ENCODE measurements at places on chromosomes 13 and 19.
A peak's percentile ranks its signal among the peaks of the same experiment; 100 is the strongest.

DNA sequence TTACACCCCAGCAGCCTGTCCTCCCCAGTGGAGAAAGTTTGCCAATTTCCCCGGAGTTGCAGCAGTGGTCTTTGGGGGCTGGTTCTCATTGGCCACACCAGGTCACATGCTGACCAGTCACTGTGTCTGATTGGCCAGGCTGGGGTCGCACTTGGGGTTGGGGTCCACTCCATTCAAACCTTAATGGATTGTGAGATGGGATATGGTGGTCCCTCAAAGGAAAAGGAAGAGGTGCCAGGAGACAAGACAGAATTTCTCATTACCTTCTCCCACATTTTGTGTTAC is 3.4 kb downstream of the PPM1N start:
- no peak for DNase-seq

- DNase-seq: no peak
Measured at GRCh38 chr19:34713262-34713637, 20.8 kb upstream of the ZNF181 start.

DNA sequence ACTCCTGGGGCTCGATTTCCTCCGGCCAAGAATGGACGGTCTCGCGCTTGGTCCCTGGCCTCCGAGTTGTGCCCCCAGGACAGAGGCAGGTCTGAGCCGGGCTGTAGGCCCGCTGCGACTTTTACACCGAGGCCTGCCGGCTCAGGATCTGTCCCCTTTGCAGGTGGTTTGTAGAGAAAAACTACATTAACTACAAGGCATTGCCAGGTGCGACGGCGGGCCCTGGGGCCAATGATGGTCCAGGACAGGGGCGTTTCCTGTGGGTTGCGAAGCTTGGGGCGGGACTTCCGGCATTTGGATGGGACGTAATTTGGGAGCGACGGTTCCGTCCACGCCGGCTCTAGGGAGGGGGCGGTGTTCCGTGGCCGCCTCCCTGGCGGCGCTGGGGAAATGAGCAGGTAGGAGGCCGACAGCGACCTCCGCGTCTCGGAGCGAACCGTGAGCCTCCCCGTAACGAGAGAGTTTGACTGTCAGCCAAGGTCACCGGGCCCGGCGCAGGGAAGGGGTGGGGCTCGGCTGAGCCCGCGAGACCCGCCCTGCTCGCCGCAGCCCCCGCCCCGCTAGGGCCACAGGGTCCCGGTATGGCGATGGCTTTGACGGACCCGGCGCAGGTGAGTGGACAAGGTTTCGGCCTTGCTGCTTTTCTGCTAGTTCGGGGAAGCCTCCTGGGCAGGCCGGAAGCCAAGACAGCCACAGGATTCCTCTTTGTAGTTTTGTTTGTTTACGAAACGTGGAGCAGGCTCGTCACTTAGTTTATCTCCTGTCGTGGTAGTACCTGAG is at the start of gene ZNF805:
ZNF805 (plus strand) TSS at position 322 of the 780 bp plus-strand sequence; CDS start at position 582, 260 bp downstream.
- peak; percentile 46 for DNase-seq

DNA sequence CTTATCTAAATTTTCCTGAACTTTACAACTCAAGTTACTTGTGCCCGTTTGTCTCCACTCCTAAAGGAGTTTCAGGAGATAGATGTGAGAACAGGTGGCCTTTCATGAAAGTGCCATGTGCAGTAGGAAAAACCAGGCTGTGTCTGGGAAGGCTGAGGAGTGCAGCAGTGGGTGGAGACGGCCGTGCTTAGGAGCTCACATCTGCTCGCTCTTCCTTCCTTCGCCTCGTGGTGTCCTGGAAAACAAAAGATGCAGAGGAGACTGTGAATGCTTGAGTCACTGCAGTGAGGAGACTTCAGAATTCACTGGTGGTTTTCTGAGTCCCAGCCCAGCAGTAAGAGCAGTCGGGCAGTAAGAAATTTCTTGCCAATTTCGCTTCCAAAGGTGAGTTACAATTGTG is 138.4 kb upstream of the RNF113B start:
- no peak for DNase-seq

DNA sequence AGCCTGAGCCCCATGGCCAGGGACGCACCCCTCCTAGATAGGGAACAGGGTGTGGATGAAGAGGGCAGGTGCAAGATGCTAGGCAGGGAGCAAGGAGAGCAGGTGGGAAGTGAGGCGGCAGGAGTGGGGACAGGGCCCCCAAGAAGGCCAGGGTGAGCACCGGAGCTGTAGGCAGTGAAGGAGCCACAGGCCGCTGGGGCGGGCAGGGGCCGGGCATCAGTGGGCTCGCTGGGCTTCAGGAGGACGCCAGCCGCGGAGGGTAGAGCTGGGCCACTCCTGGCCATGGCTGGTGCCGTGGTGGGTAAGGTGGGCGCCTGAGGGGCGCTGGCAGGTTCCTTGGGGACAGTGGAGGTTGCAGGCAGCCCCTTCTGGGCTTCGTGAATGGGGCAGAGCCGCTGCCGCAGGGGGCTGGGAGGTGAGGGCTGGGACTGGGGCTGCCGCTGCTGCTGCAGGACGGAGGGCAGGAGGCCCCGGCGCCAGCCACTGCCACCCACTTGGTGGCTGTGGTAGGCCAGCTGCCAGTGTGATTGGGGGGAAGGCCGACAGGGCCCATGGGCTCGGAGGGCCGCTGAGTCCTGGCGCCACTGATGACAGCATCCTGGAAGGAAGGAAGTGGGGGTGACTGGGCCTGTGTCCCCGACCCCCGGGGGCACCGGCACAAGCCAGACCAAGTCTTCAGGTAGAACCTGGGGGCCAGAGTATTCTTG is 2.1 kb downstream of the NKPD1 start:
- DNase-seq: no peak

DNA sequence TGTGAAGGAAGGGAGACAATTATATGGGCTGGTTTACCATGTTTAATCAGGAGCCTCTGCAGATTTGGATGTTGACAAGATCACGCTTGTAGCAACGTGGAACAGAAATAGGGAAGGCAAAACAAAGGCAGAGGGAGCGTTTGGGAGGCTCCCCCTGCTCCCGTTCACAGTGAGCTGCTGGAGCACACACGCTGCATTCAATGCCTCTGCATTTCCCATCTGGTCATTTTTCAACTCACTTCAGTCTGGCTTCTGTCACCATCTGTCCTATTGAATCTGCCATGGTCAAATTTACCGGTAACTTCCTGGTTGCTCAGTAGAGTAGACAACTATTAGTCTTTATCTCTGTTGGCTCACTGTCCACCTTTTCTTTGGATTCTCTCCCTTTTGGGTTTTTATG is 91.0 kb downstream of the NHLRC3 start:
- no peak for DNase-seq

DNA sequence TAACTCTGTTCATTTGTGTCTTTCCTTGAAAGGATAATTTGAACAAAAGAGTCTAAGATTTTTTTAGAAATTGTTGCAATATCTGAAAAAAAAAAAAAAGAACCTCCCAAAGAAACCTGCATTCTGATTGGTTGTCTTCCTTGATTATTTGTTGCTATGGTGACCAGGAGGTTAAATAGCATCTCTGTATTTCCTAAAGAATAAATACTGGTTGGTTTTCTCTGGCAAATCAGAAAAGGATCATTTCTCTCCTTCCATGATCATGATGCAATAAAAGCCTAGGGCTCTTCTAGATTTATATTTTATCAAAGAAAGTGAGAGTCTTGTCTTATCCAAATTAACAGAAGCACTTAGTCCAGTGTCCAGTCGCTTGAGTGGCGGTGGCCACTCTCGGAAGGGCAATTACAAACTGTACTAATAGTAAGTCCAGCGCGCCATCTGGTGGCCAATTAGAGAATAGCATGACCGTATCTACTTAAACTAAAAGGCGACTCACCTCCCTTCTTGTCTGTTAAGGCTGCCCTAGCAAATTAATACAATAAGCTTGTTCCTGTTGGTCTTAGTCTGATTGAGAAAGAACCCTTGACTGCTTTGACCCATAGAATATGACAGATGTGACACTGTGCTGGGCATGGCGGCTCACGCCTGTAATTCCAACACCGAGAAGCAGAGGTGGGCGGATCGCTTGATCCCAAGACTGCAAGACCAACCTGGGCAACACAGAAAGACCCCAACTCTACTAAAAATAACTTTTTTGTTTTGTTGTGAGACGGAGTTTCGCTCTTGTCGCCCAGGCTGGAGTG is 47.0 kb upstream of the PNMA8B start:
- DNase-seq: peak; percentile 92

GRCh38 chr13:77696006-77696878 is 1.2 kb upstream of the SLAIN1 start:
- no peak for DNase-seq

GRCh38 chr13:66200555-66200954 is 1029.6 kb downstream of the PCDH9 start:
- DNase-seq: no peak

GRCh38 chr13:24922387-24922744 is 158.4 kb downstream of the RNF17 start:
- DNase-seq: no peak

DNA sequence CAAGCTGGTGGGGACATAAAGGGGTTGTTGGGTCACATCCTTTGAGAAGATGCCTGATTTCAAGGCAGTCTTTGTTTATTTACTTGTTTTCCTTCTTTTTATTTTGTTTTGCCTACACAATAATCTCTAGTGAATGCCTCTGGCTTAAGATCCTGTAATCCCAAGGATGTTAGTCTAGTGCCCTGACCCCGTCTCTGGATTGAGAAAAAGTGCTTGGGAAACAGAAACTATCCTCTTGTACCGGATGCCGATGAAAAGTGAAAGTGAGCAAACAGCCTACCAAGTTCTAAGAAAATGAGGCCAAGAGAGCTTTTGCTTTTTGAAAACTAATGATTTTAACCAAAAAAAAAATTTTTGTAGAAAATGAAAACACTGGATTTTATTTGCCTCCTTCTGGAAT is 42.1 kb upstream of the C1QTNF9 start:
- DNase-seq: no peak

GRCh38 chr13:27038323-27038722 is 133.3 kb downstream of the USP12 start:
- no peak for DNase-seq

GRCh38 chr19:39740395-39740794 is 2.6 kb upstream of the CLC start:
- DNase-seq: no peak

DNA sequence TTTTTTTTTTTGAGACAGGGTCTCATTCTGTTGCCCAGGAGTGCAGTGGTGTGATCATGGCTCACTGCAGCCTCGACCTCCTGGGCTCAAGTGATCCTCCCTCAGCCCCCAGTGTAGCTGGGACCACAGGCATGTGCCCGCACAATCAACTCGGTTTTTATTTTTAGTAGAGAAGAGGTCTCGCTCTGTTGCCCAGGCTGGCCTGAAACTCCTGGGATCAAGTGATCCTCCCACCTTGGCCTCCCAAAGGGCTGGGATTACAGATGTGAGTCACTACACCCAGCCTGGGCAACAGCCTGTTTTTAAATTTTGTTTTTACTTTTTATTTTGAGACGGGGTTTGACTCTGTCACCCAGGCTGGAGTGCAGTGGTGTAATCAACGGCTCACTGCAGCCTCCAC is 2.3 kb upstream of the KDM4B start:
- no peak for DNase-seq

DNA sequence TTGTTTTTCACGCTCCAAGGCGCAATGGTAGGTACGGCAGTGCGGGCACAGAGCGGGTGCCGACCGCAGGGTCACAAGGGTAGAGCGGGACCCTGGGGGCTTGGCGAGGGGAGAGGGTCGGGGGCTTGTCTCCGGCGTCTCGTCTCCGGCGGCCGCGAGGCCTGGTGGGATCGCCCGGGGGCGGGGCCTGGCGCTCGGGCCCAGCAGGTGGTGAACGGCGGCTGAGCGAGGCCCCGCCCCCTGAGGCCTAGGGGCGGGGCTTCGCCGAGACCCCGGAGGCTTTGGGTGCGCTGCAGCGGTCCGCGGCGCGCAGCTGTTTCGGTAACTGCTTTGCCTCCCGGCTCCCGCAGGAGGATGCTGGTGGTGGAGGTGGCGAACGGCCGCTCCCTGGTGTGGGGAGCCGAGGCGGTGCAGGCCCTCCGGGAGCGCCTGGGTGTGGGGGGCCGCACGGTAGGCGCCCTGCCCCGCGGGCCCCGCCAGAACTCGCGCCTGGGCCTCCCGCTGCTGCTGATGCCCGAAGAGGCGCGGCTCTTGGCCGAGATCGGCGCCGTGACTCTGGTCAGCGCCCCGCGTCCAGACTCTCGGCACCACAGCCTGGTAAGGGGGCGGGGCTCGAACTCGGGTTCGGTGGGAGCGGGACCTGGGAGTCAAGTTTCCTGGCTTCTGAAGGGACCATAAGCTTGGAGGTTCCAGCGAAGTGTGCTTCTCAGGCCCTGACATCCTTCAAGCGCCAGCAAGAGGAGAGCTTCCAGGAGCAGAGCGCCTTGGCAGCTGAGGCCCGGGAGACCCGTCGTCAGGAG is at the start of gene TSEN34:
TSEN34 (plus strand) TSS at position 298 of the 800 bp plus-strand sequence; CDS start at position 355, 57 bp downstream.
- no peak for DNase-seq

- no peak for DNase-seq
Measured at GRCh38 chr13:103097366-103097928, 31.2 kb upstream of the SLC10A2 start.

- no peak for DNase-seq
Measured at GRCh38 chr19:5814123-5814851, 9.4 kb downstream of the NRTN start.

- DNase-seq: no peak
Measured at GRCh38 chr13:33487575-33488243, 202.2 kb upstream of the STARD13 start.

- no peak for DNase-seq
Measured at GRCh38 chr13:113970810-113971470, 2.9 kb downstream of the C13orf46 start.

- no peak for DNase-seq
Measured at GRCh38 chr13:30235216-30235615, 72.1 kb downstream of the KATNAL1 start.

DNA sequence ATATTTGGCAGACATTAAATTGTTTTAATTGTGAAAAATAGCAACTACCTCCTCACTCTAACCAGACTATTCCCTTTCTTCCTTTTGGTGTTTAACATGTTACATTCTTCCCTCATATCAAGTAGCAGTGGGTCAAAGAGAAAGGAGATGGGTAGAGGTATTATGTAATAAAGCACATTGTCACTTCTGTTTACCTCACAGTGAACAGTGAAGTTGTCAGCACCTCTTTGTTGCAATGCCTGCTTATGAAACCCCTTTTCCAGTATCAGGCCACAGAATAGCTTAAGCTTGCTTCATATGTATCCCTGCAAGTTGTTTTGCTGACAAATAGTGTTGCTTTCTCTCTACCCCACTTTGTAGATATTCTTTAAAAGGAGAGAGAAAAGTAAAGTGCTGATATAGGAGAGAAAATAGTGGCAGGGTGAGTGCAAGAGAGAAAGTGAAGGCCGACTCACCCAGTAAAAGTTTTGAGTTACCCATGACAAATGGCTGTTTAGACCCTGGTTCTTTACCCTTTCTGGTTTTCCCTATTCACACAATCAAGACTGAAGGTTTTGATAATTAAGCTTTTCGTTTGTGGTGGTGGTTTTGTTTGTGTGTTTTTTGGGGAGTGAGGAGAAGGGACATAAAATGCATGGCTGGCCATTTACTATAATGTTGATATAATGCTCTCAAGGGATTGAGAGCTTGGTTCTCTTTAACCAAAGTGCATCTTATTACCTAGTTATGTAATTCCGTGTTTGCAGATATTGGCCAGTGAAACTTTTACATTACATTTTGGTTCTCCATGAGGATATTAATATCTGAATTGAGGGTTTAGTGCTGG is 3.7 kb downstream of the ITM2B start:
- no peak for DNase-seq

GRCh38 chr13:38173403-38173802 is 176.2 kb upstream of the UFM1 start:
- no peak for DNase-seq

GRCh38 chr19:30161770-30162169 is 210.4 kb upstream of the ZNF536 start:
- DNase-seq: peak; percentile 56

- no peak for DNase-seq
Measured at GRCh38 chr19:50427997-50428425, 4.7 kb upstream of the MYBPC2 start.

GRCh38 chr19:18878058-18878797 is 17.7 kb downstream of the CERS1 start:
- DNase-seq: no peak

GRCh38 chr19:35044317-35045117 is 3.0 kb downstream of the HPN start:
- DNase-seq: no peak
